Left hindlimb (tissue), 1 donor: ENCODE measurements at places on chromosomes 4 and X.

GRCh38 chrX:23311731-23312130 lies 22.9 kb upstream of the PTCHD1 start:
- no peak for DNase-seq

DNA sequence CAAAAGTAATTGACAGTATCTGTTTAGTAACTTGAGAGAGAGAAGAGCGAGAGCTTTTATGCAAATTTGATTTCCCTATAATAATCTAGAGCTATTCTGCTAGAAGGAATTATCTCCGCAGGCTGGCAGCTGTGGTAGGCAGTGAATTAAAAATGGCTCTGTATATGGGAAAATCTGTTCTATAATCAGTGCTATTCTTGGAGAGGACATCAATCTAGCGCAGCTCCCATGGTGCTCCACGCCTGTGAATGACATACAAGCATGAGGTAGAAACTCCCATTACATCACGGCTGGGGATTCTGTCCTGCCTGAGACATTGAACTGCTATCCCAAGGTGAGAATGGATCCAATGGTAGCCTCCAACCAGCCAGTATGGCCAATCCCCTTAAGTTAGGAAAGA lies 179.0 kb downstream of the DHX15 start:
- no peak for DNase-seq

GRCh38 chr4:139809757-139810140 lies 144.1 kb downstream of the MGST2 start:
- DNase-seq = no peak

DNA sequence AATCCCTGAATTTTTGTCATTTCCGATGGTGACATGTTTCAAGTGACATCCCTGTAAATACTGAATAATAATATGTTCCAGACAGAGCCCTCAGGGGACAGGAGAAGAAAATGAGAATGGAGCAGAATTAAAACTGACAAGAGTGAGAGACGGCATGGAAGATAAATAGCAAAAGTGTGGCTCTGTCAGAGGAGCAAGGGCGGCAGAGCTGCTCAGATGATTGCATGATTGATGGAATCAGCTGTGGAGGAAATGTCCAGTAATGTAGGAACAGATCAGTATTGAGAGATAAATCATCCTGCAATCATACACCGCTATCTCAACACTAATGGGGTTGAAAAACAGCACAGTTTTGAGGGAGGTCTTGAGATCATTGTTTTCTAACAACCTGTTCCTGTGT lies 350.3 kb downstream of the STIM2 start:
- DNase-seq = no peak

- DNase-seq = no peak
These were observed 362.3 kb upstream of the ZFP42 start for GRCh38 chr4:187633245-187633644.

- DNase-seq = no peak
These were observed 66.3 kb upstream of the C1QTNF7 start for GRCh38 chr4:15361529-15361928.

DNA sequence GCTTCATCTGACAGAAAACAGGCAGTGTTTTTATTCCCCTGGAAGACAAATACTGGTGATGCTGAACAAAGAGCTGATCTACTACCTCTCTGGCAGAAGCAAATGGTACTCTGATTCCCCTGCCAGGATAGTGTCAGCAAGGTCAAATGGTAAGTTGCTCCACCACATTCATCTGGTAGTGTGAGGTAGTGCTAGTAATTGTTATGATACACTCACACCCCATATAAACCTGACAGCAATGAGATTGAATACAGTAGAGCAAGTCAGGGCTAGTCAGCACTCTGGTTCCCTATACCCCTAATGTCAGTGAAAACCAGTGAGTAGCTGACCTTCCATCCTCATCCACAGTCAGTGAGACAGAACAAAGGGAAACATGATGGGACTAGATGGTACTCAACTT lies 3.4 kb upstream of the SPIN4 start:
- DNase-seq = no peak

GRCh38 chr4:165583341-165583740 lies 204.5 kb downstream of the CPE start:
- no peak for DNase-seq

DNA sequence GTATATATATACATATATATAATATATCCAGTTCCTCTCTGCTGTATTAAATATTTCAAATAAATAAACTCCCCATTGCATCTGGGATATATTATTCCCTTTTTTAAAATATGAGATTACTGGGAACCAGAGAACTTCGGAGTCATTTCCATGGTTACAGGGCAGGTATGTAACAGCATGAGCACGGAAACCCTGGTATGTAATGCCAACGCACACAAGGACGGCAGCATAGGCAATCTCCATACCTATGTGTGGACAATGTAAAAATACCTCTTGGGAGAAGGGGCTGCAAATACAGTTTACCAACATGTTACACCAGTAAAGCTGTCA lies 62.8 kb downstream of the NUDT10 start:
- DNase-seq = no peak

- no peak for DNase-seq
These were observed 12.9 kb upstream of the HSFX1 start for GRCh38 chrX:149760965-149761364.

DNA sequence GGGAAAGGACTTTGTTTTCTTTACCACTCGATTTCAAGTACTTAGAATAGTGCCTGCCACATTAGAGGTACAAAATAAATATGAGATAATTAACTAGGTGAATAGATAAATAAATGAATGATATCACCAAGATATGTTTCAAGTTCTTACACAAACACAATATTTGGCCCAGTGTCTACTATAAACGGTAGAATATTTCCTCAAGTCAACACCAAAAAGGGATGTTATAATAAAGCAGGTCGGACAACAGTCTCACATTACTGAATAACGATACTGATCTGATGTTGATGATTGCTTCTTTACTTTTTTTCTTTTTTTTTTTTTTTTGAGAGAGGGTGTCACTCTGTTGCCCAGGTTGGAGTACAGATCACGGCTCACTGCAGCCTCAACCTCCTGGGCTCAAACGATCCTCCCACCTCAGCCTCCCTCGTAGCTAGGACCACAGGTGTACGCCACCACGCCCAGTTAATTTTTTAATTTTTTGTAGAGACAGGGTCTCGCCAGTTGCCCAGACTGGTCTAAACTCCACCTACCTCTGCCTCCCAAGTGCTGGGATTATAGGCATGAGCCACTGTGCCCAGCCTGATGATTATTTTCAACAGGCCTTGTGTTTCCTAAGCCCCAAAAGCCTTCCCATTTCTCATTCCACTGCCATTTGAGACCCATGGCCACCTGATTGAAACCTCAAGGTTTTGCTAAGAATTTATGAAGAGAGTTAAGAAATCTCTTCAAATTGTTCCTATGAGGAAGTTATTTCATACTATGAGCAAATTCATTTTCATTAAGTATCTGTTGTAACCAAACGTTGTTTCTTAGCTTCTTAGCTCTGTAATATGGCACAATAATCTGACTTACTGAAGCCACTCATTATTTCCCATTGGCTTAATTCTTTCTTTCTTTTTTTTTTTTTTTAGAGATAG lies 2.3 kb downstream of the MANBA start:
- no peak for DNase-seq

GRCh38 chr4:185624259-185624589 lies 88.9 kb upstream of the PDLIM3 start:
- DNase-seq = no peak

GRCh38 chr4:38872620-38873019 lies 5.0 kb downstream of the FAM114A1 start:
- DNase-seq = no peak

DNA sequence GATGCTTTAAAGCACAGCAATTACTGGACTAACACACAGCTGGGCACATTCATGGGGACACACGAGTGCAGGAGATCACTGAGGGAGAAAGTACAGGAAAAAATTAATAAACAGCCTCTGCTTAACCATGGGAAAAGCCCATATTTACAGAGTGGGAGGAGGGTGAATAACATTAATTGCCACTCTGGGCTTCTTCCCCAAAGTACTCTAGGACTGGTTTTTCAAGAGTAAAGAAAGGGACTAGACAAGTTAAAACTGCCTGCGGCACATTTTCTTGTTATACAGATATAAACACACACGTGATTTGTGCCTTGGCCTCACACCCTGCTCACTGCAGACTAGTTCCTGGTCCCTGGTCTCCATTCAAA lies 179.7 kb upstream of the TET2 start:
- no peak for DNase-seq

DNA sequence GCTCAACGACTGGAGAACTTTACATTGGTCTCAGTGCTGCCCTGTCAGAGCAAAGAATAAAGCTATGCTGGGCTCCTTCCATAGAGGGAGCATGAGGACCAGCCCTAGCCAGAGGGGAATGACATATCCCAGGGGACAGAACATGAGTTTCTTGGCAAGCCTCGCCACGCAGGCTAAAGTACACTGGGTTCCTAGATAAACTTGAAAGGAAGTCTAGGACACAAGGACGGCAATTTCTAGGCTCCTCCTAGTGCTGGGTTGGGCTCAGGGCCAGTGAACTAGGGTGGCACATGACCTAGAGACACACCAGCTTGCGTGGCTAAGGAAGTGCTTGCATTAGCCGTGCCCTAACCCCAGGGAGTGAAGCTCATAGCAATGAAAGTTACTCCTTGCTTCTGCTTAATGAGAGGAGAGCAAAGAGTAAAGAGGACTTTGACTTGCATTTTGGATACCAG lies 141.0 kb downstream of the MAB21L2 start:
- peak; percentile 37 for DNase-seq

GRCh38 chr4:74323663-74324062 lies 15.4 kb downstream of the EPGN start:
- DNase-seq = no peak

DNA sequence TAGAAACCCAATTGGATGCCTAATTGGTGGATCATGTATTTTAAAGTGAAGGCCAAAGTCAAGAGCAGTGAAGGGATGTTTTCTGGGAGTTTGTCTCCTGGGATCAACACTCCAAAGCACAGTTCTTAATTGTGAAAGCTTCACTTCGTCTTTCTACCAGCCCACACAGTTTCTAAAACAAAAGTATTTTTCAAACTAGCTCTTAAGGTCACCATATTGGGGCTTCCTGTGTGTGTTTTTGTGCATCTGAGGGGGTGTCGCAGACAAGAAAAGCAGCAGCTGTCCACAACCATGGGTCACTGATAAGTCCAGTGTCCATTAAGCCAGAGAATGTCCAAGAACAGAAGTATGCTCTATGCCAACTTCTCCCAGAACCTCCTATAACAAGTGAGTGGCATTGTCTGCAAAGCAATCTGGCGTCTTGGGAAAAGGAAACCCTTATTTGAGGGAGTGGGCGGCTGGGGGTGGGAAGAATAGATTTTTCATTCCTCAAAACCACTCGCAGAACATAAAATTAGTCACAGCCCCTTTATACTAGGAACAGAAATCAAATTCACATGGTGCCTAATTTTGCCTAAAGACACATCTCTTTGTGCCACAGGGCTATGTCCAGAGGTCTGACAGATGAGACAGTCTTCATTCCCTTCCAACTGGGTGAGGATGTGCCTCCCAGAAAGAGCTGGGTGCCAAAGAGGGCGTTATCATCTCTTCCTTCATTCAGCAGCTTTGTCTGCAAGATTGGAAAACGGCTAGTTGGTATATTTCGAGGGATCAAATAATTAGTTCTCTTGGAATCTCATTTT lies 610.4 kb downstream of the BCOR start:
- DNase-seq = no peak

DNA sequence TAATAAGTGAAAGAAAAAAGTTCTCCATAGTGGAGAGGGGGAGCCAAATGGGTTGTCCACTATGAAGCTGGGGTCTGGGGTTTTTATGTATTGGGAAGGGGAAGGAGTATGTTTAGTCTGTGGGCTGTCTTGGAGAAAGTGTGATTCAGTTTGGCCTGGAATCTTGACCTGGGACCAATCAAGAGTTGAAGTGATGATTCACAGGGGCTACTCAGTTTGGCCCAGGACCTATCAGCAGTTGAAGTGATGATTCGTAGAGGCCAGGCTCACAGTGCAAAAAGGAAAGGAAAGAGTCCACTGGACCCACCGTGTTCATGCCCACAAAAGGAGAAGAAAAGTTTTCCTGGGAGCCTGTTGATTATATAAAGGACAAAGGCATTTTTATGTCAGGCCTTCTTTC lies 47.3 kb upstream of the RAB9B start:
- DNase-seq = no peak

DNA sequence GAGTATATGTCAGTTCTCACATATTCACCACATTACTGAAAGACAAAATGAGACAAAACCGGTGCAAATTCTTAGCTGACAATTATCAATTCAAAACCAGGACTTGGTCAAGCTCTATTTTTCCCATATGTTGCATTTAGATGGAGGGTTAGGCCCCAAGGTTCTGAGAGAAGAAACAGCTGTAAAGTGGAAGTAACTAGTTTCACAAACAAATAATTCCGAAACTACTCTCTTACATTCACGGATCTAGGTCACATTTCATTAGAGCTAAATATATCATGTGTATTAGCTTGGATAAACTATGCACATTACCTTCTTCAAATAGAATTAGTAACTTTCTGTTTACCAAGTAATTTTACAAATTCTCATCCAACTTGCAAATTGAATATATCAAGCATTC lies 3.7 kb upstream of the GABRA2 start:
- DNase-seq = no peak

- no peak for DNase-seq
These were observed 48.4 kb downstream of the UNC5C start for GRCh38 chr4:95500361-95500760.

GRCh38 chrX:53678667-53679066 lies 7.9 kb downstream of the HUWE1 start:
- no peak for DNase-seq

- DNase-seq = no peak
These were observed 3.8 kb upstream of the MMGT1 start for GRCh38 chrX:135977611-135978010.

DNA sequence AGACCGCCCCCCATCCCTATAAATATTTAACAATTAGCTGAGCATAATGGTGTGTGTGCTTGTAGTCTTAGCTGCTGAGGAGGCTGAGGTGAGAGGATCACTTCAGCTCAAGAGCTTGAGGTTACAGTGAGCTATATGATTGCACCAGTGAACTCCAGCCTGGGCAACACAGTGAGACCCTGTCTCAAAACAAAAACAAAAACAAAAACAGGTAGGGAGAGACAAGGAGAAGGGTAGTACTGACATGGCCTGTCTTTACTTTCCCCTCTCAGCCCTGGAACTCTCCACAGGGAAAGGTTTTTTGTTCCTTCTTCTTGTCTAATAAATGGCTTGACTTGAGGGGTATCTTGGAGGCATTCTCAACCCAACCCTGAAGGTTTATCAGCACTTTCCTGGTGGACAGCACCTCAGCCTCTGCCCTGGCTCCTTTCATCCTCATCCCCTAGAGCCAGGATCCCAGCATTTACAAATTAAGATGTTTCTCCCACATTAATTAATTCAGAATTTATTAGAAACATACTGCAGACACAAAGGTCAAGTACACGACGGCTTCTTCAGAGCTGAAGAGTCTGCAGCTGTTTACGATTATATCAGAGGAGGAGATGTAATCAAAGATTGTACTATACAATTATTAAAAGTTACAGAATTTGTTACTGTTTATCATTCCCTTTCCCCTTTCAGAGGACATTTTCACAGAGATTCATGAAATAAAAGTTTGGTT lies 131.8 kb downstream of the AFF1 start:
- no peak for DNase-seq

GRCh38 chrX:24014388-24015018 lies 12.5 kb downstream of the KLHL15 start:
- DNase-seq = no peak
